ENCODE measurements at places on chromosomes 12 and 14.

DNA sequence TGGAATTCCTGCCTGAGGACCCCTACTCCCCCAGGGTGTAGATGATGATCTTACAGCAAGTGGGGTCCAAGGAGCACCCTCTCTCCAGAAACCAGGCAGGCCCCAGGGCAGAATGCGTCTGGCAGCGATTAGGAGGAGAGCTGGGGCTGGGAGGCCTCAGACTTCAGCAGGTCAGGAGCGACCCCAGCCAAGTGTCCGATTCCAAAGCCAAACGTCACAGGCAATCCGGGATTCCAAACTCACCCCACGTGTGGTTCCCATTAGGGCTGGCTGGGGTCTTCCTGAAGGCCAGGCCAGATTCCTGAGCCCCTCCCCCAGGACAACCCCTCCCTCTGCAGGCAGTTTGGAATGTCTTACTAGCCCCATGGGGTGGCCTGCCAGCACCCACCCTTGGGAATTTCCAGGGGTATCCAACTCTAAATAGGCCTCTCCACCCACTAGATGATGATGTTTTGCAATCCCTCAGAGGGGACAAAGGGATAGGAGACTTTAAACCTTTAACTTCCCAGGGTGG, 17.3 kb upstream of the FIGNL2 start:
- no peak for DNase-seq

- no peak for DNase-seq
Observed at GRCh38 chr14:97290065-97290464, 492.9 kb downstream of the VRK1 start.

- no peak for DNase-seq
Observed at GRCh38 chr14:72308967-72309485, 376.8 kb downstream of the RGS6 start.

DNA sequence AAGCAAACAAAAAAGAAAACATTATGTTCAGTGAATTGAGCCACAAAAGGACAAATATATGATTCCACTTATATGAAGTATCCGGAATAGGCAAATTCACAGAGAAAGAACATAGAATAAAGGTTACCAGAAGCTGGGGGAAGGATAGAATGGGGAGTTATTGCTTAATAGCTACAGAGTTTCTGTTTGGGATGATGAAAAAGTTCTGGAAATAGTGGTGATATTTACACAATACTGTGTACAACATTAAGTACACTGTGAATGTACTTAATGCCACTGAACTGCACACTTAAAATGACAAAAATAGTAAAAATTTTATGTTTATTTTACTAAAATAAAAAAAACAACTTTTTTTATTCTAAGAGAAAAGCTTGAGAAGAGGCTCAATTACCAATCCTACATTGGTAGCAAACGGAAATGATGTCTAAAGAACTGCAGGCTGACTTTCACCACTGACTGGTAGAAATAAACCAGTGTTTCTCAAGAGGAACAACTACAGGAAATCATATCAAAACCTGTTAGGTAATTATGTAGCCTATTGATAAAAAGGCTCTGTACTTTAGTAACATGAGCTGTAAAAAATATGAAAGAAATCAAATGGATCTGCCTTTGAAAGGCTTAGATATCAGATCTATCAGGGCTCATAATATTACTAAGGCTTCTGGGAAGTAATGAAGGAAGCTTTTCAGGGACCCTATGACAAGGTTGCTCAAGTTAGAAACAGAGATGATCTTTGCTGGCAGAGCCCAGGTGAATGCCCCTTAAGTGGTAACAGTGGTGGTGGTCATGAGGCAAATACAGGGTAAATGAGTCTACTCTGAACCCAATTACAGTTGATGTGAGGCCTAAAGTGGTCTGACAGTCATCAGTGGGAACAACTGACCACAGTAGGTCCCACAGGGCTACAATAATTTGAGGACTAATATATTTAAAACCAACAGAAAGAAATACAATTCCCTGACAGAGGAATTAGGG, 41.3 kb downstream of the BAZ1A start:
- DNase-seq: peak; percentile 45

DNA sequence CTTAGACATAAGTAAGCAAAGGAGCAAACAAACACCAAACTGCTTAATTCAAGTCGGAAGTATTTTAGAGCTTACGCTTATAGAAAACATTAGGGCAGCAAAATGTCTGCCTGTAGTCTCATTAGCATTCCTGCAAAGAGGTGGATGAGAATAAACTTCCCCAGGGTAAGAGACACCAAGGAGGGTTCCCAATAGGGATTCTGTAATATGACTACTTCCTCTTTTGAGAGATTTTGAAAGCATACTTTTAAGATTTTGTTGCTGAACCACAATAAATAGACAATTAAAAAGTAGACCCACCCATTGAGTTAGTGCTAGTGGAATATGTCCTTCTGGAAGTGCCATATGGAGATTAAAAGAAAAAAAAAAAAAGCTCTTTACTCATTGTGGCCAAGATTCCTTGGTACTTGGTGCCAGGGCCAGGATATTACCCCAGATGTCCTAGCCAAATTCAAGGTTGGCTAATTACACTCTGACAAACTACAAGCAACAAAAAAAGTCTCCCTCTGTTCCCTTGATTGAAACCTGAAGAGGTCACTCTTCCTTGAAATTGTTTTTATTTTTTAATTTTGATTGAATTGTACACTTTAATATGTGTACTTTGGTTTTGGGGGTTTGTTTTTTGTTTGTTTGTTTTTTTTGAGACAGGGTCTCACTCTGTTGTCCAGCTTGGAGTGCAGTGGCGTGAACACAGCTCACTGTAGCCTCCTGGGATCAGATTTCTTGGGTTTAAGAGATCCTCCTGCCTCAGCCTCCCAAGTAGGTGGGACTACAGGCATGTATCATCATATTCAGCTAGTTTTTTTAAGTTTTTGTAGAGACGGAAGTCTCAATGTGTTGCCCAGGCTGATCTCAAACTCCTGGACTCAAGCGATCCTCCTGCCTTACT, 8.7 kb downstream of the CLIP1 start:
- no peak for DNase-seq

DNA sequence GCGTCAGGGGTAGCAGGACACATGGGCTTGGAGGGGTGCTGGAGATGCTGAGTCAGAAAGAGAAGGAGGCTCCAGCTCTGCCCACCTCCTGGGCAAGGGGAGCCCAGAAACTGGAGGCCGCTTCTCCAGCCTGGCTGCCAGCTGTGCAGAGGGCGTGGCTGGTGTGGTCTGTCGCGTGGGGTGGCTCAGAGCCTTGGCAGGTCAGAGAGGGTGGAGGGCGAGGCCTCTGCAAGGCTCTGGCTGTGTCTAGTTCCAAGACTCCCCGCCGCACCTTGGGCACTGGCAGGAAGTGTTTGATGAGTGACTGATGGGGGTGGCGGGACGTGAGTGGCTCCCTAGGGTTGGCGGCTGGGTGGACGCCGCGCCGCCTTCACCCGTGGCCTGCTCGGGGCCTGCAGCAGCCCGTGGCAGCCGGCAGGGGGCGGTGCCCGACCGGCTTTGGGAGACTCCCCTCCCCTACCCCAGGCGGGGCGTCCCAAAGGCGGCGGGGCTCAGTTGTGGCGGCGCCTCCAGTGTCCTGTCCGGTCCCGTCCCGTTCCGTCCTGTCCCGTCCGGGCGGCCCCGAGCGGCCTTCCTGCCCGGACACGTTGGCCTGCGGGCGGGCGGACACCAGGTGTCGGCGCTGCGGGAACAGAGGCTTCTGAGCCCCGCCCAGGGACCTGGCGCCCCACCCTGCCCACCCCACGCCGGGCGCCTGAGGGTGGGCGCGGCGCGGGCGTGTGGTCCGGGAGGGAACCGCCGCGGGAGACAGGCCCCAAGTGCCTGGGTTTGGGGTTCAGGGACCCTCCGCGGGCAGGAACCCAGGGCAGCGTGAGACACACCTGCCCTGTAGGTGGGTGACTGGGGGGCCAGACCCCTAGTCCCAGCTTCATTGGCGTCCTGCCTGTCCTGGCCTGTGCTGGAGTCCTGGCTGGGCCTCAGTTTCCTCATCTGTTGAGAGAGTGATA, 39.7 kb downstream of the KRT80 start:
- peak; percentile 71 for DNase-seq

DNA sequence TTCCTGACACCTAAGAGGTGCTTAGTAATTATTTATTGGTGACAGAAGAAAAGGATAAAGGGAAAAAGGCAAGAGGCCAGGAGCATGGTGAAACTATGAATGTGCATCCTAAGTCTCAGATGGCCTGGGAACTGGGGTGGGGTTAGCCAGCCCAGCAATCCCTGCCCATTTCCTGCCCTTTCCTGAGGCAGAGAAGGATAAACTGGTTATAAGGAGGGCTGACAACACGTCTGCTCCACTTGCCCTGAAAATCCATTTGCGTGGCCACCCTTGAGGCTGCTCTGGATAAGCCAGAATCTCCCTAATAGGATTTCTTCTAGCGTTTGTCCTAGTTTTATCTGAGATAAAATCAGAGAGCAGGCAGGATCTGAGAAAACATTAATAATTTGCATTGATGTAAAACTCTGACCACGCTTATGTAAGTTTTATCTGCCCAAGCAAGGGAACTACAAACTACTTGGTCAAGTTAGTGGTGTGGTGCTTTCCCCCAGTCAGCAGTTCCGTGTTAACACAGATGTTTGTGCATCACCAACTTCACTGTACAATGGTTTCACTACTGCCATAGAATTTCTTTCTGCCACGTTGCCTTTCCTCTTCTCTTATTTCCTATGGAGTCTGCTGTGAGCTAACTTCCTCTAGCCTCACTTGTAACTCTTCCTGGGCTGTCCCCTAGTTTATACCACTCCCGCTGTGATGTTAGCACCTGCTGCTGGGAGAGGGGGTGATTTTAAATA, 392.7 kb downstream of the RPS29 start:
- DNase-seq: no peak

DNA sequence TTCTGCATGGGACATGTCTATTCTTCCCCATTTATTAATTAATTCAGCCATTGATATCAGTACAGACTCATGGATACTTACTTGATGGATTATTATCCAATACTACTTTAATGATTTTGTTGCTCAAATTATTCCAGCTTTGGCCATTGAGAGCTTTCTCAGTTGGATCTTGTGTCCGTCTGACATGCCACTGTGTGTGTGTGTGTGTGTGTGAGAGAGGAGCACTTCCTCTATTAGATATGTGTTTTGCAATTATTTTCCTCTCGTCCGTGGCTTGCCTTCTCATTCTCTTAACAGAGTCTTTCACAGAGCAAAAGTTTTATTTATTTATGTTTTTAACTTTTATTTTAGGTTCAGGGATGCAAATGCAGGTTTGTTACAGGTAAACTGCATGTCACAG, 194.2 kb downstream of the ADGRD1 start:
- no peak for DNase-seq

DNA sequence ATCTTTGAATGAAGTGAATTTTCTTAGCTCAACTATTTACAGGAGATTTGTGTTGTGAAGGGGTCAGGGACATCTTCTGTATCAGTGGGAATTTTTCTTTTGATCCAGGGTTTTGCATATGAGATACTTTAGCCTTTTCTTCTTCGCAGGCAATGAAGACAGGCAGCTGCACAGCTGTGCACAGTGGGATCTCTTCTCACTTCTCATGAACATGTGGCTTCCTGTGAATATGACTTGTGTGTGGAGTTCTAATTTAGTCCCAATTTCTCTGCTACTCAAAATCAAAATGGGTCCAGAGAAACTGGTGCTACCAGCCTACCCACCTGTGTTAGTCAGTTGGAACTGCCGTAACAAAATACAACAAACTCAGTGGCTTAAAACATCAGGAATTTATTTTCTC, 37.8 kb downstream of the ARF6 start:
- DNase-seq: no peak

DNA sequence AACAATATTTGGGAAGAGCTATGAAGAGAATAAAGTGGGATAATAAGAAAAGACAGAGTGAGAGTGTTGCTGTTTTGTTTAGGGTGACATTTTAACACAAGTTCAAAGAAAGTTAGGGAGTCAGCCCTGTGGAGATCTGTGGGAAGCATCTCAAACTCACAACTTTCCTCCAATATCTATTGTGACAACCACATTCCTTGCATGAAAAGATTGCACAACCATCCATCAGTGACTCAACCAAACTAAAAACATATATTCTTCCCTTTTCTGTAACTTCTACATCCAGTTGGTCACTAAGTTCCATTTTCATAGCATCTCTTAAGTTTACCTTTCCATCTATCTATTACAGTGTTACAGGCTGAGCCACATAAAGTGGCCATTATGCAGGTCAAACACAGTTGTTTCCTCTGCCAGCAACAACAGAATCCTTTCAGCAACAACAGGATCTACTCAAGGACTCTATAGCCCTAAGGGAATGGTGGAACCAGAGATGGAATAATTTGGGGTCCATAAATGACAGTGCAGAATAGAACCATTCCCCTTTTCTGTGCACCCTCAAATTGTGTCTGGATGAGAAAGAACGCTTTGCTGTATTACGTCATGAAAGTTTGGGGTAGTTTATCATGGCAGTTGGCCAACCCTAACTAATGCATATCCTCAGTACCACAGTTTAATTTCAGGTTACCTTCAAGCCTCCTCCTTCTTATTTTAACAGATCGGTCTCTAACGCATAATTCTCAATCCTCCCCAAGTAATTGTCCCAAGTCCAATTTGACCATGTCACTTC, 118.8 kb downstream of the ST8SIA1 start:
- no peak for DNase-seq

DNA sequence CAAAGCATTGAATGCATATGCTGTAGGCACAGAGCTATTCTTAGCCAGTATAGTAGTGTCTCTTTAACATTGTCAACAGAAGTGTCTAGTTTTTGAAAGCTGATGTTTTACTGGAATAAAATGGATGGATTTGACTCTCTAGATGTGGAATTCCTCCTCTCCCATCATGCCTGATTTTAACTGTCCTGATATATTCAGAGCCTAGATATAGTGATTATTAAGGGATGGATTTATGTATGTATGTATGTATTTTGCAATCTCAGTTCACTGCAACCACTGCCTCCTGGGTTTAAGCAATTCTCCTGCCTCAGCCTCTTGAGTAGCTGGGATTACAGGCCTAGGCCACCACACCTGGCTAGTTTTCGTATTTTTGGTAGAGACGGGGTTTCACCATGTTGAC, 144.8 kb upstream of the NAV3 start:
- no peak for DNase-seq

GRCh38 chr12:65324551-65324950, 46.1 kb downstream of the MSRB3 start:
- DNase-seq: no peak

DNA sequence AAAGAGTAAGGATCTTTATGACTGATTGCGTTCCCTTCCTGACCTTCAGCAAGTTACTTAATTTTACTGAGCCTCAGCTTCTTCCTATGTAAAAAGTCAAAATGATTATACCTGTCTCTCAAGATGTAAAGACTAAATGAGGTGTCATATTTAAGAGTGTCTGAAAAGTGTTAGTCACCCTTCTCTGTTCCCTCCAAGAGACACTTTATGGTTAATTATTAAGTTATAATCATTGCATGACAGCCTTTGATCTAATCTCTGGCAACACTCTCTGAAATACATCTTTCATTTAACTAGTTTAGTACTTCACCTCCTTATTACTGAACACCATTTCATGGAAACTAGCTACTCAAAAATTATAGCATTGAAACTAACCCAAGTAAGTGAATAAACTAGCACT, 54.8 kb downstream of the BMAL2 start:
- DNase-seq: no peak

- no peak for DNase-seq
Observed at GRCh38 chr12:70724444-70724843, 87.2 kb upstream of the PTPRB start.

Data from T-helper 2 cell (primary cell).